ENCODE measurements at places on chromosomes 7 and 10.

DNA sequence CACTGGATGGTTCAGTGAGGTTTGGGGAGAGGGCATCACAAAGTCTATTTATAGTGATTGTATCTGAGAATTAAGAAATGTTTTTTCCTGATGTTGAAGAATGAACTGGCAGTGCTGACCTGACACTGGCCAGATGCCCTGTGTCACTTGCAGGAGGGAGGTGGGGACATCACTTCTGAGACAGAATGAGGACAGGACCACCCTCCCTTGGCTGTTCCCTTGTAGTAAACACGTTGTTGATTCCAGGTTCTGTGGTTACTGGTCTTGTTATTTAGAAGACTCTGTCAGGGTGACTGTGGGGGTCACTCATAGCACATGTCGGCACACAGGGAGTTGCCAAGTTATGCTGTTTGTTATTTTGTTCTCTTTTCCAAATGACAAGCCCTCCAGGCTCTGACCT lies 126.4 kb downstream of the ADCY1 start:
- no peak for DNase-seq

- DNase-seq: no peak
These were observed 1073.6 kb downstream of the XPNPEP1 start for GRCh38 chr10:108849688-108850087.

DNA sequence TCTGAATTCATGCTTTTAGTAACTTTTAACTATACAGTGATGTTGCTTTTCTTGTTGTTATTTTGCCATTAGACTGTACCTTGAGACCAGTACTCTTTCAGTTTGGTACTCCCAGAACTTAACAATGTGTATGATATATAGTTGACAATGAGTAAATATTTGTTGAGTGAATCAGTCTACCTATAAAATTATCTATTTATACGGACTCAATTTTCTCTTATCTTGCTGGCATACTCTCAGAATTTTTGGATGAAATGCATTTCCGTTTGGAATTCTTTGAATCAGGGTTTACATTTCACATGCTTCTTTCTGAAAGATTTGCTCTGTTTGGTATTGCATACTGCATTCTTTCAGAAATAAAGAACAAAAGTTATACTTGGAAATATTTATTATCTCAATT lies 47.8 kb upstream of the LRRC17 start:
- DNase-seq: no peak

- no peak for DNase-seq
These were observed 20.5 kb upstream of the GPR26 start for GRCh38 chr10:123645615-123646014.

DNA sequence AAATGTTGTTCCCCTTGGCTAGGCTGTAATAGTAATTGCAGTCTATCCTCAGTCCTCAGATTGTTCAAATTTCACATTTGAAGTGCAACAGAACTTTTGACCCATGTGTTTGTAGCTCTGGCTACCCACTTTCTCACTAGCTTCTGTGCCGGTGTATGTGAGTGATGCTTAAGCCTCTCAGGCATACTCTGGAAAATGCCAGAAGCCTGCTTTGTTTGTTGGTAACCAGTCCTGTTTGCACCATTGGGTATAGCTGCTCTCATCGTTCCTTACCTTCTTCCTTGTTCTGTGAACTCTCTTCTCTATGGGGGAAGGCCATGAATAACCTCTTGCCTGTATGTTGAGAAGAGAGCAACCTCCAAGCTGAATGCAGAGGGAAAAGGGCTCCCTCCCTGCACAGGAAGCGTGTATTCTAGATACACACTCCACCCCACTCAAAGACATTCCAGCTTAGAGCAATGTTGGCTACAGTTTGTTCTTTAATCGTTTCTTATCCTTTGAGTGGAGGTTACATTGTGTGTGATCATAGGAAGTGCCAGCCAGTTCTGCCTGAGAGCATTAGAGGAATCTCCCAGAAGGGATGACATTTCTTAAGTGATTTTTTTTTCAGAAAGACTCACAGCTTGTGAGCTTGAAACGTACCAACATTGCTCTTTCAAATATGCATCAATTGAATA lies 40.5 kb downstream of the C1QL3 start:
- no peak for DNase-seq

DNA sequence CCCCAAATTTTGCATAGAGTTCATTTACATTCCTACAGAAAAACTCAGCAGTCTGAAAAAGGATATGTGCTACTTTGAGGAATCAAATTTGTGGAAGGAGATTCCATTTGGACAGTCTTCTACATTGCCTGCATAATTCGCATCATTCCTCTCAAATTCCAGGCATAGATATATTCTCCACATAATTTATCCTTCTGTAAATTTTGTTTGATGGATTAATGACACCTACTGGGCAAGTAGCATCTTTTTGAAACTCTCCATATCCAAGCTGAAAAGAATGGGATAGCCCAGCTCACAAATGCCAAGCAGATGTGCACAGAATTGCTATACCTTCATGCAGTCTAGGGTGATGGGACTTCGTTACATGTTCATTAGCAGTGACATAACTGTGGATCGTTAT lies 515.3 kb downstream of the AUTS2 start:
- no peak for DNase-seq

DNA sequence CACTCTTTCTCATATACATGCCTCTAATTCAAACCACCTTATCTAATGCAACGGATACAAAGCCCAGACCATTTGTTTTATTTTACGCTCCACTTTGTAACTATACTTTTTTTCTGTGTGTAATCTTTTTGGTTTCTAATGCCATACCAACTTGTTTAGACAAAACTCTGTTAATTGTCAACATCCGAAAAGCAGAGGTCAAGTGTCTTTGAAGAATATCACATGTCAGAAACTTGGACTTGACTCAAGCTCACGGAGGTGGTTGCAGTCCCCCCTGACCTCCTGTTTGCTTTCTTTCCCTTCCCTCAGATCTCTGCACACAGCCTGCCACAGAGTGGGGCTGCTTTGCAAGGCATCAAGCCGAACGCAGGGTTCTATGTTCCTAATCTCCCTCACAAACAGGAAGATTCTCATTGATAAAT lies 698.9 kb downstream of the PARD3 start:
- DNase-seq: no peak

DNA sequence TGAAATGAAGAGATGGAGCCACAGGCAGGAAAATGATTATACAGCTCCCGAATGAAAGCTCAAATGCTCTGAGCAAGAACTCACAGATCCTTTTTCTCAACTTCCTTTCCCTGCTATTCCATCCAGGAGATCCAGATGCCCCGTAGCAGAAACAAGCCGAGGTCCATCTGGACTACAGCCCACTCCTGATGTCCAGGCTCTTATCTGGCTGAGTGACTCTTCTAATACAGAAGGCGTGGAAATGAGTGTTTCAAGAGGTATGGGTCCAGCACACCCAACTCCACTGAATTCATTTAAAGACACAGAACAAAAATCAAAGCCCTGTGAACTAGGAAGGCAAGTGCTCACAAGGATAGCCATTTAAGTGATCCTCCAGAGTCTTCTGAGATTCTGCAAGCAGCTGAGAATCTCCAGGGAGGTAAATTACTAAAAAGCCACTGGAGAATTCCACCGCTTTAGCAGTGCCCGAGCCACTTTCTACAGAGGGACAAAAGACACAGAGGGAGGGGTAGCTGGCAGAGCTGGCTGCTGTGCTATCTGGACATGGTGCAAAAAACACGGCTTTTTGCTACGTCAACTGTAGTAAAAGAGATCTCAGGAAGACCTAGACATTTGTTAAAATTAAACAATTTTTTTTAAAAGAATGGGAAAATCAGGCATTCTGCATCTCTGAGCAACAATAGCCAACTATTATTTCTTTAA lies 24.5 kb downstream of the FAM171A1 start:
- DNase-seq: no peak

All from cerebellar nuclear complex (tissue), 1 donor.